Stimulated activated CD4-positive, alpha-beta T cell treated with anti-CD3 and anti-CD28 coated beads, Interleukin-15, amount 100 ng/mL, for 24 hours (primary cell): ENCODE measurements at places on chromosomes 13 and 19.
A peak's percentile ranks its signal among the peaks of the same experiment; 100 is the strongest.

DNA sequence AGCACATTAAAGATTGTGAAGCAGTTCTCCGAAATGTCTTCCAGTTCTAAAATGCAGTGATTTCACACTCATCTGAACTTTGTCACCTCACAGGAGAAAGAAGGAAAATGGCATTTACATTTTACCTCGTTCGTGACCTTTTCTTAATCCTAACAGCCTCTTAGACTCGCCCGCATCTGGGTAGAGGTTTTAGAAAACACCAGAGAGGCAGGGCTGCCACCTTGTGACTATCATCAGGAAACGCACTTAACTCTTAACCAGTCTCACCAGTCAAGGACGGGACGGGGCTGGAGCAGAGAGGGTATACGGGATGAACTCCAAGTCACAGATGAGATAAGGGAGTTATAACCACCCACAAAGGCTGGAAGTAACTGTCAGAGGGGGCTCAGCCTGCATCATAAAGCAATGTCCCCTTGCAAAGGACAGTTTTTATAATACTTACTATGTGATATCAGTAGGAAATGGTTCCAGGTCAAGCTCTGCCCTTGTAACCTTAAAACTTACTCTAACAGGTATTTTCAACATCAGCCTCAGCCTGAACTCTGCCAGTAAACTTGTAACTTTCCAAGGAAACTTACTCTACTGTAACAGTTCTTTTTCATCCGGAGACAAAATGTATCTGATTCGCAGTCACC, 8.6 kb upstream of the CEACAM6 start:
- DNase-seq: peak; percentile 67

- DNase-seq: peak; percentile 96
Observed at GRCh38 chr19:44845612-44846454, at the start of gene NECTIN2. Gene NECTIN2 (plus strand): TSS chr19:44846297. CDS start chr19:44846526, 229 bp downstream.

GRCh38 chr13:86020351-86021002, 221.3 kb upstream of the SLITRK6 start:
- no peak for DNase-seq

DNA sequence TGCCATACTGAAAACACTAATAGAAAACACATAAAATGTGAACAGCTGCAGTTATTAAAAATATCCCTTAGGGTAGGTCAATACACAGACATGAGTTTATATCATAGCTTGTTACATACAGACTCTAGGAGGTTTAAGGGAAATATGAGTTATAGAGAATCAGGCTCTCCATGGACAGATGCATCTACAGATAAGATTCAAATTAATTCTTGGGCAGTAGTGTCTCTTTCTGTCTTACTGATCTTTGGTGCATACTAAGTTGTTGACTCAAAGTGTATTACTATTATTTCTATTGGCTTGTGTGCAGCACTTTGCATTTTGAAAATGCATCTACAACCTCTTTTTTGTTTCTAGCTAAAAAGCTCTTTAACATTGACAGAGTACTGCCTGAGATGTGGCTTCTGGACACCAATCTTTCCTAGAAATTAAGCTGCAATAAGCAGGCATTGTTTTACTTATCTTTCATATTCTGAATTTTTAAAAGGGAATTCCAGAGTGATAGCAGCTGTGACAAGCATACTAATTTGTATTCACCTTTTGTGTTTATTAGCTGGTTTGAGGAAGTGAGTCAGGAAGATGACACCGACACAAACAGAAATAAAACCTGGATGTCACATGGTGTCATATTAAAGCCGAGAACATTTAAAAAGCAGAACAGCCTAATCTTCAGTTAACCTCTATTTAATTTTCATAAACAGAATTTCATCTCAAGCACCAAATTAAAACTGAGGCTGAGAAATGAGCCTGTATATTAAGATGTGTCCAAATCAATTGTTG, 399.0 kb downstream of the PCDH9 start:
- DNase-seq: no peak

GRCh38 chr13:41188584-41188983, 5.8 kb downstream of the KBTBD7 start:
- no peak for DNase-seq

- DNase-seq: no peak
Observed at GRCh38 chr13:44093607-44094564, 214.2 kb downstream of the LACC1 start.

DNA sequence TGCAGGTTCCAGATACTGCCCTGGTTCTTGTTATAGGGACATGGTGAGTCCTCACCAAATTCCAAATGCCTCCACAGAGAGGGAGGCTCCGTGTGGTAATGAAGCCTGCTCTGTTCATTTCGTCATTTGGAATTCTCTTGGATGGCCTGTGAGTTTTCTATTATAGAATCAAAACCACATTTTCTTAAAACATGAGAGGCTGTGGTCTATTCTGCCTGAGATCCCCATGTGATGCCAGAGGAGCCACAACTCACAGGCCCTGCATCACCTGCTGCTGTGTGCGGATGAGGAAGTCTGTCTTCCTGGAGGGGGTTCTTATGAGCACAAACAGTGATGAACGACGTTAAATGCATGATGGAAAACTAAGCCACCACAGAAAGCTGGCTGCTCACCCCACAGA, 264.4 kb downstream of the UQCRFS1 start:
- DNase-seq: no peak

- DNase-seq: no peak
Observed at GRCh38 chr19:50275577-50276368, 53.4 kb downstream of the KCNC3 start.

DNA sequence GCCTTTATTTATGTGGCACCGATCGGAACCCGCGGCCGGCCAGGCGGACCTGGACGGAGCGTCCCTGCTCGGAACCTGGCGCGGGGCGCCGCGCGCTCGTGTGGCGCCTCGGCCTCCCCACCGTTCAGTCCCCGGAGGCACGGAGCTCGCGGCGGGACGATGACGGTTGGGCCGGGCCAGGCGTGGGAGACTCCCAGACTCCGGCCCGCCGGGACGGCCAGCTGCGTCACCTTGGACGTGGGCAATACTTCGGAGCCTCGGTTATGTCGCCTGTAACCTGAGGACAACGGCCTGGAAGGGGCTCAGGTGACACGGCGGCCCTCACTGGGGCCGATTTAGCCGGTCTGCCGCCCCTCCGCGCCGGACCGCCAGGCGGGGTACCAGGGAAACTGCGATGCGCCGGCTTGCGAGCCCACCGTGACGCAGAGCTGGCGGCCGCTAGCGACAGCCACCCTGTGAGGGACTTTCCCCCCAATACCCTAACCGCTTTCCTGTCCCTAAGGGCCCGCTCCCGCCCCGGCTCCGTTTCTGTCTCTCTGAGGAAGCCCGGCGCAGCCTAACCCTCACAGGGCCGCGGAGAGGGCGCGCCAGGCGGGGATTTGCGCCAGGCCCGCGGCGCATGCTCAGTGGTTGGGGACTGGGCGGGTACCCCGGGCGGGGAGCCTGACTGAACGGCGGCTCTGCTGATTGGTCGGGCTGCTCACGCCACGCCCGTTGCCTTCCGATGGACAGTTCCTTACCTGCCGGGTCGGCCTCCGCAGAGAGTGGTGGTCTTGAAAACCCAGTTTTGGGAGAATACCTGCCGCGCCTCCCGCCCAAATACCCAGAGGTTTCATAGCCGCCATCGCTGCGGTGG, 109.5 kb upstream of the DOCK9 start:
- peak; percentile 96 for DNase-seq

DNA sequence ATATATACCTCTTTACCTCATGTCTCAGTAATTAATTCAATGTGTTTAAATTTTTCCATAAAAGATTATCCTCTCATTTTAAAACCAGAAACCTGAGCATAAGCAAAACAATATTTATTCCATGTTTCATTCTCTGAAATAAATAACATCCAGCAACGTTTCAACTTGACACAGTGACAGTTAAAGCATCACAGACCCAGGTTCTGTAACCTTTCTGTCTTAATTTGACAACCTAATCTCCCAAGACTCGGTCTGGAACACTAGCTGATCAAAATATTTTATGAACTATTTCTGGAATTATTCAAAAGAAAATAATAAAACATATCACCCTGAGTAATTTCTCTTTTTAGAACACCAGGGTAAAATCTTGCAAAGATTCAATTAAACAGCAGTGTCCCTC, 40.3 kb downstream of the KCTD12 start:
- no peak for DNase-seq

DNA sequence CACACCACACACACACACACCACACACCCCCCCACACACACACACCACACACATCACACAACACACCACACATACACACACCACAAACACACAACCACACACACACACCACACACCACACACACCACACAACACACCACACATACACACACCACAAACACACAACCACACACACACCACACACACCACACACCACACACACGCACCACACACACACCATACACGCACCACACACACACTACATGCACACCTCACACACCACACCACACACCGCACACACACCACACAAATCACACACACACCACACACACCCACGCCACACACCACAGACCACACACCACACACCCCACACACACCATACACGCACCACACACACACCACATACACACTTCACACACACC, 83.5 kb downstream of the ZNF557 start:
- DNase-seq: peak; percentile 7

DNA sequence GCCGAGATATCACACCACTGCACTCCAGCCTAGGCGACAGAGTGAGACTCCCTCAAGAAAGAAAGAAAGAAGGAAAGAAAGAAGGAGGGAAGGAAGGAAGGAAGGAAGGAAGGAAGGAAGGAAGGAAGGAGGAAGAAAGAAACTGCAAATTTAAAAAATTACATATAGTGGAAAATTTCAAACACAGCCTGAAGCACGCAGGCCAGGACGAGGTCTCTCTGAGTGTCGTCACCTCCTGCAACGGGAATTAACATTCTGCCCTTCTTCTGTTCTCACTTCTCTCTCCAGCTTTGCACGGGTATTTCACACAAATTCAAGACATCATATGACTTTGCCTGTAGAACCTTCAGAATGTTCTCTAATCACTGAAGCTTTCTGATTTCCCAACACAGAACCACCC, 108.2 kb downstream of the GNG7 start:
- DNase-seq: no peak

DNA sequence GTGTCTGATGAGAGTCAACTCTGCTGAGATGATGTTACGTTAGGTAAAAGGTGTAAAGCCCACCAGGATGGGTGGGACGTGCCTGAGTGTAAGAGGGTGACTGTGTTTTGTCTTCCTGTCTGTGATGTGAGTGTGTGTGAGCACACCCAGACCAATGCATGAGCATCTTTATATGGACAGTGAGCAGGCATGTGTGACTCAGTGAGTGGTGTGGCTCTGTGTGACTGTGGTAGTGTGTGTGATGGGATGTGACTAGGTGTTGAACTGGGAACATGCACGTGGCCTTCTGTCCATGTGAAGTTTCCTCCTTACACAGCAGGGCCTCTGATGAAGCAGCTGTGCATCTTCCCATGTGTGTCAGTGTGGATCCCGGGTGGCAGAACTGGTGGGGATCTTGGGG, 17.8 kb upstream of the LGALS16 start:
- no peak for DNase-seq

- peak; percentile 6 for DNase-seq
Observed at GRCh38 chr19:33622505-33622808, 704 bp downstream of the CHST8 start.

DNA sequence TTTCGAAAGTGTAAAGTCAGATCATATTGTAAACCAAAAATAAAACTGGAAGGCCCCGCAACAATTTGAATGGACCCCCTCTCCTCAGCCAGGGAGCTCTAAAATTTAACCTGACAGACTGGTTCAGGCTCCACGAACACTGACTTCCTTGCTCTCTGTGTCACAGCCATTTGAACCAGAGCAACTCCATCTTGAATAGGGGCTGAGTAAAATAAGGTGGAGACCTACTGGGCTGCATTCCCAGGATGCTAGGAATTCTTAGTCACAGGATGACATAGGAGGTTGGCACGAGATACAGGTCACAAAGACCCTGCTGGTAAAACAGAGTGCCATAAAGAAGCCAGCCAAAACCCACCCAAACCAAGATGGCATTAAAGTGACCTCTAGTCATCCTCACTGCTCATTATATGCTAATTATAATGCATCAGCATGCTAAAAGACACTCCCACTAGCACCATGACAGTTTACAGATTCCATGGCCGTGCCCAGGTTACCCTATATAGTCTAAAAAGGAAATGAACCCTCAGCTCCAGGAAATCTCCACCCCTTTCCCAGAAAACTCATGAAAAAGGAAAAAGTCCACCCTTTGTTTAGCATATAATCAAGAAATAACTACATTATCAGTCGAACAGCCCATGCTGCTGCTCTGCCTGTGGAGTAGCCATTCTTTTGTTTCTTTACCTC, 43.1 kb downstream of the RFXAP start:
- no peak for DNase-seq

GRCh38 chr19:38369584-38369983, 4.8 kb upstream of the PSMD8 start:
- DNase-seq: no peak

DNA sequence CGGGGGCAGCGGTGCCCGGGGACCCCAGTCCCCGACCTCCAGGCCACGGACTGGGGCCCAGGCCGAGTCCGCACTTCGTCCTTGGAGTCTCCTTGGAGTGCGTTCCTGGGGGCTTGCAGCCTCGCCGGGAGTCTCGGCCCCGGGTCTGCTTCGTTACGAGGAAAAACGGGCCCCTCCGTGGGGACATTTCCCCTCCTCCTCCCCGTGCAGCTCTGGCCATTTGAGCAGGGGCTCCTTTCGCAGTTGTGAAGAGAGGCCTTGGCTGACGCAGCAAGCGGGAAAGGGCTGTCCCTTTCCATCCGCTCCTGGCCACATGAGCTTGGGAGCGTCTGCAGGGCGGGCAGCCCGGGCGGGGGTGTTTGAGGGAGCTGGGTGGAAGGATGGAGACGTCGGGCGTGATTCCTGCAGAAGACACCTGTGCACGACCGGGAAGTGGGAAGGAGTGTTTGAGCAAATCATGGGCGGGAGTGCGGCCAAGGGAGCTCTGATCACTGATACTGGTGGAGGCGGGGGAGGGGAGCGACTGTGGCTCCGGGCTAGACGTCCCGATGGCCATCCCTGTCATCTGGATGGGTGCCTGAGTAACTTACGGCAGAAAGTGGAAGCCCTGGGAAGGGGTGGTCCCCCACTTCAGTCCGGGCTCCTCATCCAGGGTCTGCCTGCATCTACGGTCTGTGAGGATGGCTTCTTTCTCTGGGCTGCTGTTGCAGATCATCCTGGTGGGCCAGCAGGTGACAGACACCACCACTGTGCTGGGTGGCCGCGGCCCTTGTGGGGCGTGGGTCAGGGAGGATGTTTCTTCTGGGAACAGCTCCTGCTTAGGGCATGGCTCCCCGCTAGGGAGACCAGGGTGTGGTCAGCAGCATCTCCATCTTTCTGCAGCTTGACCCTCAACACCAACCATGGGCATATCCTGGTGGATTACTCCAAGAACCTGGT, 736 bp downstream of the GPI start:
- DNase-seq: peak; percentile 41

GRCh38 chr13:114303700-114304327, 10.5 kb upstream of the CHAMP1 start:
- no peak for DNase-seq

- no peak for DNase-seq
Observed at GRCh38 chr19:20254121-20254520, 87.1 kb downstream of the ZNF486 start.

- peak; percentile 30 for DNase-seq
Observed at GRCh38 chr19:37304190-37304883, 66.6 kb upstream of the ZNF527 start.

GRCh38 chr13:29855784-29856183, 5.4 kb upstream of the UBL3 start:
- DNase-seq: no peak

- peak; percentile 80 for DNase-seq
Observed at GRCh38 chr19:51607920-51608562, 22.2 kb downstream of the SIGLEC5 start.
